ENCODE measurements at places on chromosomes 1 and 21.

GRCh38 chr1:99943223-99943794, 26.5 kb upstream of the SLC35A3 start:
- no peak for DNase-seq

- no peak for DNase-seq
Observed at GRCh38 chr1:224493269-224493668, 58.7 kb upstream of the WDR26 start.

GRCh38 chr1:22848405-22848804, 124.3 kb downstream of the LACTBL1 start:
- no peak for DNase-seq

DNA sequence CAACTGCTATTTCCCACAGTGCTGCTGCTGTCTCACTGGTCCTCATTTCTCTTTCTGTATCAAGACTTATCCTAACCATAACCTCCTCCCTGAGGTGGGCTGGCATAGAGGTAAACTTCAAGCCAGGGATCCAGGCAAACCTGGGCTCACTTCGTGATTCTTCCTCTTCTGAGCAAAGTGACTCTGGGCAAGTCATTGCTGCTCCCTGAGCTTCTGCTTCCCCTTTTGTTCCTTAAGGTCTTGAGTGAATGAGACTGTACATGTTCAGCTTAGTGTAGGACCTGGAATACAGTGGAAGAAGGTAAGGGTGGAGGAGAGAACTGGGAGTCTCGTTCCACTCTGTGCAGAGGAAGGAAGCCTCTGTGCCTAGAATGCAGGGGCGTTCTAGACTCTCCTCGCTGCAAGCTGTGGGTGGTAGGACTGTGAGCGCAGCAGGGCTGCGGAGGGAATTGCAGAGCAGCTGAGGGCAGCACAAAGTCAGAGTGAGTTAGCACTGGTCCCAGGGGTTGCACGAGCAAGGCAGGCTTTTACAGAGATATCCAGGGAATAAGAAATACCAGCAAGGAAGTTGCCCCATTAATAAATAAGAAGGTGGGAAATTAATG, 11.4 kb upstream of the ERI3 start:
- no peak for DNase-seq

DNA sequence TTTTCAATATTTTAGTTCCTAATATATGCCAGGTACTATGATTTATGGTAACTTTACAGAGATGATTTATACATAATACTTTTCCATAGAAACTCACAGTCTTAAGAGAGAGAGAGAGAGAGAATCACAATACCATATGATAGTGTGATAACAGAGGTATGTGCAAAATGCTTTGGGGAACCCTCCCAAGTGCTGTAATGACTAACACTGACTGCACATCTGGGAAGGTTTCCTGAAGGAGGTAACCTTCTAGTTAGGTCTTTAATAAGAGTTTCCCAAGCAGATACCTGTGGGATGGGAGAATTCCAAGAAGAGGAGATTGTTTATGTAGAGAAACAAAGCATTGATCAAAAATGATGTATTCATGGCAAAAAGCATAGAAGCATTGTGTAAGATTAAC, 34.6 kb upstream of the PIGC start:
- DNase-seq, result no peak

DNA sequence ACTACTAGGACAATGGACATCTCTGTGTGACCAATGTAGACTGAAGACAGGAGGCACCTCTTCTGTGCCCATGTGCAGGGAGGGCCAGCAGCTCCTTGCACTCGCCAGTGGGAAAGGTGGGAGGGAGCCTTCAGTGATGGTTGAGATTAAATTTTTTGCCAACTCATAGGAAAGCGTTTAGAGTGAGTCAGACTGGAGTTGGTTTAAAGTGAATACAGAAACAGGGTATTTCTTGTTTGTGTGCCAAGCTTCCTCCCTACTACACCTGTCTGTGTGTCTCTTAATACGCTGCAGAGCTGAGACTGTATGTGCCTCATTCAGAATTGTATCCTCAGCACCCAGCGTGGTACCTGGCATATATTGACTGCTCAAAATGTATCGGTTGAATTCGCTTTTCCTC, 13.5 kb upstream of the COL16A1 start:
- no peak for DNase-seq

Data from cortex of kidney (tissue), 1 donor.